Dermis lymphatic vessel endothelial cell (primary cell): ENCODE measurements at places on chromosomes 16 and 17. TPM values are rescaled to one million over a fixed set of nuclear protein-coding genes. Genes with fewer than 3 reads are reported as not detected.

ADAD2 gene
- not detected in 2 replicates for total RNA-seq

CD300LB gene
- not detected in 2 replicates for total RNA-seq

FZD2 gene
- total RNA-seq: 0.17 and 0.22 TPM in 2 replicates

GNGT2 gene
- 1.6 and 2.2 TPM in 2 replicates for total RNA-seq

CTF1 gene
- total RNA-seq: 0.09 and 0.33 TPM in 2 replicates

CACNA1H gene
- total RNA-seq: 0.09 and 0.11 TPM in 2 replicates
